ENCODE measurements at places on chromosomes 3 and 15.

GRCh38 chr15:63538876-63539275, 34.5 kb downstream of the USP3 start:
- DNase-seq = no peak

GRCh38 chr3:4674216-4674615, 181.1 kb downstream of the ITPR1 start:
- DNase-seq = no peak

DNA sequence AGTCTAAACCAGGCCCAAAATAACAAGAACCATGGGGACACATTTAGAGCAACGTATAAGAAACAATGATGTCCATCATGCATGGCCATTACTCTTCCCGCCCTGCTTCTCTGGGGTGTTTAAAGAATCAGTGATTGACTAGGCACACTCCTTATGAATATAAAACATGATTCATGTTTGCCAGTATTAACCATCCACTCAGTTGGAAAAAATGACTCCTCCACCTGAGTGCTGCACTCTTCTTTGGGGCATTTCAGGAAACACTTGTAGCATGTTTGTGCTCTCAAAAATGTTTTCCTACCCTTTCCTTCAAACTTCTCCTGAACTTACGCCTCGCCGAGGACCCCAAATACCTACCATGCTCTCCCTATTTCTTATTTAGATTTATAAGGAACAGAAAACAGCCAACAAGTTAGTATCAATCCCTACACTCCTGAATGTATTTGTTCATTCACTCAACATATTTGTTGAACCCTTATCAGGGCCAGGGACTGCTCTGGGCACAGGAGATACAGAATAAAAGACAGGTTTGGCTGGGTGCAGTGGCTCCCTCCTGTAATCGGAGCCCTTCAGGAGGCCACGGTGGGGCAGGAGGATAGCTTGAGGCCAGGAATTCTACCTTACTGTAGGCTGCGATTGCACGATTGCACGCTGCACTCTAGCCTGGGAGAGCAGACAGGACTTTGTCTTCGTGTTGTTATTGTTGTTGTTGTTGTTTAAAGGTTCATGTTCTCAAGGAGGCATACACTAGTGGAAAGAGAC, 137.0 kb downstream of the TMCO5A start:
- DNase-seq = no peak

DNA sequence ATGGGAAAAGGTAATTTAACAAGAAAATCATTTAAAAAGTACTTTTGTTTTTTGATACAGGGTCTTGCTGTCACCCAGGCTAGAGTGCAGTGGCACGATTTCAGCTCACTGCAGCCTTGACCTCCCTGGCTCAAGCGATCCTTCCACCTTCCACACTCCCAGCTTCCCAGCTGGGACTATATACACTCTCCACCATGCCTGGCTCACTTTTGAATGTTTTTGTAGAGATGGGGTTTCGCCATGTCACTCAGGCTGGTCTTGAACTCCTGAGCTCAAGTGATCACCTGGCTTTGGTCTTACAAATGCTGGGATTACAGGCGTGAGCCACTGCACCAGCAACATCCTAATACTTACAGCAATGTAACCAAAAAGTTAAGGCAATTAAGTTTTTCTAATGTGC, 3.5 kb upstream of the ZBTB11 start:
- DNase-seq = no peak

DNA sequence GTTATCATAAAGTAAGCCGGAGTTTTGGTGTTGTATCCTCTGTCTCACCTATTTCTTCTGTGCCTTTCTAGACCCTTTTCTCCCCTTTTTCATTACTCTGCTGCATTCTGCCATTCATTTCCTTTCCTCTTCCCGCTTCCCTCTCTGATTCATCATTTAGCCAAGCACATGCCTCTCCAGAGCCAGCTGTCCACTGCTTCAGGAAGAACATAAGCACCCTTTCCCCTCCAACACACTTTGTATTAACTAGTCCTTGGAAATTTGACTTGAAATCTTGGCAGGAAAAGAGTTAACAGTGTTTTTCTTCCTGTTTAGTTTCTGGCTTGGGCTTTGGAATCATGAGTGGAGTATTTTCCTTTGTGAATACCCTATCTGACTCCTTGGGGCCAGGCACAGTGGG, 9.7 kb downstream of the APH1B start:
- no peak for DNase-seq

GRCh38 chr15:31069360-31070000, 32.0 kb downstream of the TRPM1 start:
- no peak for DNase-seq

- DNase-seq = no peak
Observed at GRCh38 chr3:136330900-136331299, 80.8 kb downstream of the PCCB start.

- DNase-seq = no peak
Observed at GRCh38 chr3:8732413-8732812, 1.2 kb upstream of the CAV3 start.

GRCh38 chr15:72855791-72856190, 72.2 kb upstream of the ADPGK start:
- DNase-seq = no peak

- DNase-seq = no peak
Observed at GRCh38 chr3:193928354-193929209, 207.4 kb upstream of the HES1 start.

DNA sequence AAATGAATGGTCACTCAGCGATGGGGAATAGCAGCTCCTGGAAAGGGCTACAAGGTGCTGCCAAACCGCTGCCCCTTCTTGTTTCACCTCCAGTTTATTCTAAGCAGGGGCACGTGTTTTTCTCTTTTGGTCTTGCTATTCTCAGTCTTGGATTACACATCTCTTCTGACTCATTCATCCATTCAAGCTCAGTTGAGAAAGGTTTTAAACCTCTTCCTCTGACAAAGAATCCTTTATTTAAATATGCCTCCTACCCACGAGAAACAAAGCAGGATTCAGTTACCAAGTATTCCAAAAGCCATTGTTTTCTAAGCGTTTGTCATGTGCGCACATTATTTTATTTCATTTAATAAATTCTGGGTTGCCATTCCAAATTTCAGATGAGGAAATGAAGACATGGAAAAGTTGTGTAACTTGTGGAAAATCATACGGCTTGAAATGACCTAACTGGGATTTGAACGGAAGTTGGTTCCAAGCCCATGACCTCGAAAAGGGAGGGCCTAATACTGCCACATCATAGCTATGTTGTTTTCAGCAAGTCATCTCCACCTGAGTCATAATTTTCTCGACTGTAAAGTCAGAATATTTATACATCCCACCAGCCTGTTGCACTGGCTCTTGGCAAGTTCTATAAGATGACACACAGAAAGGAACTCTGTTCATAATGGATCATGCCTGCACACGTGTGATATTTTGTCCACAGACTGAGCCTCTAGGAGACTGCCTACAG, 292.0 kb upstream of the SLCO3A1 start:
- no peak for DNase-seq

DNA sequence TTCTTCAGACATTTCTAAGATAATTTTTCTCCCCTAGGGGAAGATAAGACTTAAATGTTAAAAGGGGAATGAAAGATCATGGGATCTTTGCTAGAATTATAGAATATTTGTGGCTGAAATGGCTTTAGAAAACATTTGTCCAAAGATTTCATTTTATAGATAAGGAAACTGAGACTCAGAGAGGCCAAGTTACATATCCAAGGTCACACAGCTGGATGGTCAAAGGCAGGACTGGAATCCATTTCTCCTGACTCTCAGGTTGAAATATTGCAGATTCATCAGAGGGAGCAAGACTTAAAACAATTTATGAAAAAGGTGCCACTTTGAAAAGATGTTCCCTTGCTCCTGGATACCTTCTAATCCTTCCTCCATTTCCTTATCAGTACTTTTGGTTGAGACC, 19.5 kb upstream of the LEKR1 start:
- DNase-seq = no peak

- no peak for DNase-seq
Observed at GRCh38 chr3:46460051-46460450, 4.7 kb downstream of the LTF start.

GRCh38 chr3:157059181-157059580, 100.8 kb downstream of the CCNL1 start:
- no peak for DNase-seq

DNA sequence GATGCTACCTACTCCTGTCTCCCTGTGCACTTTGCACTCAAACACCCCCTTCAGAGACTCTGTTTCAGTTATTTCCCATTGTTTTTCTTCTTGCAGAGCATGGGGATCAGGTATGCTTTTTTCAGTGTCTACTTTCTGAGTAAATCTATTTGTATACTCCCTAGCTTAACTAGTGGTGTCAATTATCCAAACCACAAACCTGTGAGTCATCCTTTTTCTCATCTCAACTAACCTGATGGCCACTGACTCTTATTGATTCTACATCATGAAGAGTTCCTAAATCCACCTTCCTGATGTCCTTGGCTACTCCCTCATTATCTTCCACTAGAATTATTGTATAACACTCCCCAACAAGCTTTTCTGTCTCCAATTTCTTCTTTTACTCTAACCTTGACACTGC, 68.0 kb downstream of the DIPK2A start:
- DNase-seq = no peak

DNA sequence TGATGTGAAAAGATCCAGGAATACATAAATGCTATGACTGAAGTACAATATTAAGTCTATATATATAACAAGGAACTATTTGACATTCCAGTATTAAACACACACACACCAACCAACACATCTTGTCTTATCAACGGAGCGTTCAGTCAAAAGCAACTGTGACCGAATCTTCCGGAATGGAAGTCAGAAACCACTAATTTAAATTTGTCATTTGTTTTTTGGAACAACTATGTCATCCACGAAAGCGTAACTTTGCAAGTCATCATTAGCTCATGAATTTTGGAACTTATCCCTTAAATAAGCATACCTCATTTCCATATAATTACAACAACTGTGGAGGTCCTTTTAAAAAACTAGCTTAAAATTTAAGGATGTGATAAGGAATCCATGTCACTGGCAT, 5.0 kb downstream of the ZNF385D start:
- DNase-seq = no peak

DNA sequence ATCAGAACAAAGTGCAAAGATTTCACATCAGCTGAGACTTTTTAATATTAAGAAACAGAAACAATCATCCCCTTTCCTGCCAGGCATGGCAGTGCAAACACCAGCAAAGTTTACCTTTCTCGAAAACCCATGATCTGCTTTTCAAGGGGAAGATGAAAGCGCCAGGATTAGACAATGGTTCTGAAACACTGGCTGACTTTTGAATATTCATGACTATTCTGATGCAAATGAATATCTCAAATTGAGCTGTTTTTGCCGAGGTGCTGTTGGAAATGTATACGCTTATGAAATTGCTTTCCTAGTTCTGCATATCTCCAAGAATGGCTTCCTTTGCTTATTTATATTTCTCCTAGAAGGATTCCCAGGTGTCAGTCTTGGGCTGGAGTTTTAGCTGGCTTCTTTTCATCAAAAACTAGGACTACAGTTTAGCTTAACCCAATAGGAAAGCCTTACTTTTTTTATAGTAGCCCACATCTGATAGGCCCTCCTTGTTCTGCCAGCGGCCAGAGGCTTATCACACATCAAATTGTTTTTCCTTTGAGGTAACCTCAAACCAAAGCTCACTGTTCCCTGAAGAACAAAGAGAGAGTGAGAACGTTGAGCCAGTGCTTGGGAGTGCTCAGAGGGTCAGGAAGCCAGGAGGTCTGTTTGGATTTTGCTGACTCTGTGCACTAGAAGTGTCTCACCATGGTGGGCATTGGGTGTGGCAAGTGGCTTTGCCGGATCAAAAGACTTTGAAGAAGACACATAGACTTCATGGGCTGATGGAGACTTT, 74.0 kb upstream of the PLCL2 start:
- no peak for DNase-seq

DNA sequence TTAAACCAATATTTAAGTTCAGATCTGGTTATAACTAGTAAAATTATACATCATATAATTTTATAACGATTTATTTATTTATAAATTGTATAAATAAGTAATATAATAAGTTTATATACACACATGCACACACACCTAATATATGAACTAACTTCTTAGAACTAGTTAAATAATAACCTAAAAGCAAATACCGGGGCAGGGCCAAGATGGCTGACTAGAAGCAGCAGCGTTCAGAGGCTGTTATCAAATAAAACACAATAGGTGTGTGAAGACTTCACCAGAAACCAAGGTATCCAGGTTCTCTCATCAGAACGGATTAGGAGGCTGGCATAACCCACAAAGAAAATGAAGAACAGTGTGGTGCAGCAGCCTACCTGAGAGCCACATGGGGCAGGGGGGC, 653.6 kb upstream of the CBLB start:
- DNase-seq = no peak

DNA sequence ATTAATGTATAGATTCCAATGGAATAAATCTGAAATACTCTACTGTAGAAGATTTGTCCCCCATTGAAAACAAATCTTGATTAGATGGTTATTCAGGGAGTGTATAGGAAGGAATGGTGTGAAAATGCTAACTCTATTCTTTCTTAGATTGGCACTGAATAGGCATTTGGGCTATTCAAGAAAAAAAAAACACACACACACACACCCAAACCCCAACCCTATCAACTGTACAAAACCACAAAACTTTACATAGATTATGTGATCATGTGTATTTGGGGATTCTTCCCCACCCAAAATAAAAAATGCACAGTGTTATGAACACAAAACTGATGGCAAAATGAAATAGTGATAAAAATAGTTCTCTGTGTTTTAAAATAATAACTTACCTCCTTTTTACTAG, 61.8 kb downstream of the TIGIT start:
- DNase-seq = no peak

DNA sequence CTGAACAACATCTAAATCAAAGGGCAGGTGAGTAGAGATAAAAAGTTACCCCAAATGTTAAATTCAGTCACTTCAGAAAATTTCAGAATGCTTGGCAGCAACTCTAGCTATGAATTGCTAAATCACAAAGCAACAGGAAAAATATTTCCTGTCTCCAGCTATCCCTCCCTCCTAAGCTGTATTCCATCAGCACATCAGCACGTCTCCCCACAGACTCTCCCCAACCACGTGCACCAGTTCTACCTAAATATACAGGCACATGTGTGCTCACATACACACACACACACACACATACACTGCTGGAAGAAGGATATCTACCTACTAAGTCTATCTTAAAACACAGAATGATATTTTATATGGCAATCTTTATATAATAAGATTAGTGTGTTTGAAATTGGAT, 177.1 kb upstream of the ARHGEF26 start:
- no peak for DNase-seq

- no peak for DNase-seq
Observed at GRCh38 chr15:47300596-47300995, 416.7 kb upstream of the SEMA6D start.

DNA sequence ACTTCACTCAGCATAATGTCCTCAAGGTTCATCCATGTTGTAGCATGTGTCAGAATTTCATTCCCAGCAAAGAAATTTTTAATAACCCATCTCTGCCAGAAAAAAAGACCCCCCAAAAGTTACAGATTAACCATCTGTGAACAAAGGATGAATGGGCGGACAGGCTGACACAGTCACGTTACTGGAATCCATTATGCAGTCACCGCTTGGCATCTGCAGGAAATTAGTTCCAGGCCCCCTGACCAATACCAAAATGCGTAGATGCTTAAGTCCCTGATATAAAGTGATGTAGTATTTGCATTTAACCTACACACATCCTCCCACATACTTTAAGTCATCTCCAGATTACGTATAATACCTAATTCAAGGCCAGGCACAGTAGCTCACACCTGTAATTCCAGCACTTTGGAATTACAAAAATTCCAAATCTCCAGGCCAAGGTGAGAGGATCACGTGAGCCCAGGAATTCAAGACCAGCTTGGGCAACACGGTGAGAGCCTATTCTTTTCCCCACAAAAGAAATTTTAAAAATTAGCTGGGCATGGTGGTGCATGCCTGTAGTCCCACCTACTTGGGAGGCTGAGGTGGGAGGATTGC, 1.5 kb upstream of the SLC12A8 start:
- DNase-seq = no peak
